ENCODE measurements at places on chromosomes 12 and 14.

DNA sequence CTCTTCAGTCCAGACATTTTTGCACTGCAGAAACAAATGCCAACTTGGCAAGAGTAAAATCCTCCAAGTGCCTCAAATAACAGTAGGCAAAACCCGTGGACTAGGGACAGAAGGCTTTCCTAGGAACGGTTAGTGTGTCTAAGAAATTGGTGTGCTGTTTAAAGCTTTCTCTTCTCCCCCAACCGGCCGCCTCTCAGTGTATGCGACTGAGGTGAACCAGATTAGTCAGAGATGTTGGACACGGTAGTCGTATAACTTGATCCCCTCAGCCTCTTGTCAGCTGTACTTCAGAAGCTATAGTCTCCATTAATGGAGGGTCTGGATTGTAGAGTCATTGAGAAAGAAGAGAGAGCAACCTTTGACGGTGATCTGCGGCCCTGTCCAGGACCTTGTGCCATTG lies 21.7 kb downstream of the PPFIBP1 start:
- no peak for DNase-seq

- DNase-seq, result no peak
Measured at GRCh38 chr12:23376238-23376637, 573.2 kb downstream of the SOX5 start.

GRCh38 chr12:57584690-57585089 lies 6.3 kb upstream of the PIP4K2C start:
- no peak for DNase-seq

GRCh38 chr14:25406818-25407217 lies 356.9 kb upstream of the STXBP6 start:
- DNase-seq, result no peak

GRCh38 chr12:47080725-47081502 lies 1.2 kb upstream of the AMIGO2 start:
- DNase-seq, result no peak

DNA sequence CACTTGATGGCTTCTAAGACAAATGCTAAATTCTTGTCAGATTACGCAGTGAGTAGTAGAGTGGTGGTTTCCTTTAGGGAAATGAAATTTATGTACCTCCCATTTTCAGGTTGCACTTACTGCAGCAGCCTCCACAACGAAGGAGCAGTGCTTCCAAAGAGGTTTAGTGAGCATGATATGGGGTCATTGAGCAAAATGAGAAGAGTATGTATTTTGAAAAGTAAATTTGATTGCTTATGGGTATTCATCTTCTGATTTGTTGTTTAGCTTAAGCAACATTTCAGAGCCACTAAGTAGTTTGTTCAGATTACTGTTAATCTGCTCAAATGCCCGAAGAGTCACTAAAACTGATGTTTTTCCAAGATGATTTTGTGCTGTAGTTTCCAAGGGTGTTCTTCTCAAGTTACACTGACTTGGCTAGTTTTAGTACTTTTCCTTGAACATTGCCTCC lies 493.6 kb downstream of the PCNX1 start:
- no peak for DNase-seq

DNA sequence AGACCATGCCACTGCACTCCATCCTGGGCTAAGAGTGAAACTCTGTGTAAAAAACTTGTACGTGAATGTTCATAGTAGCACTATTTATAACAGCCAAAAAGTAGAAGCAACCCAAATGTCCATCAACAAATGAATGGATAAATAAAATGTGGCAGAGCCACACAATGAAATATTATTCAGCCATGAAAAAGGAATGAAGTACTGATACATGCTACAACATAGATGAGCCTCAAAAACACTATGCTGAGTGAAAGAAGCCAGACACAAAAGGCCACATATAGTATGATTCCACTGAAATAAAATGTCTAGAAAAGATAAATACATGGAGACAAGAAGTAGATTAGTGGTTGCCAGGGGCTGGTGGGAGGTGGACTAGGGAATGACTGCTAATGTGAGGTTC lies 72.8 kb downstream of the KSR2 start:
- no peak for DNase-seq

DNA sequence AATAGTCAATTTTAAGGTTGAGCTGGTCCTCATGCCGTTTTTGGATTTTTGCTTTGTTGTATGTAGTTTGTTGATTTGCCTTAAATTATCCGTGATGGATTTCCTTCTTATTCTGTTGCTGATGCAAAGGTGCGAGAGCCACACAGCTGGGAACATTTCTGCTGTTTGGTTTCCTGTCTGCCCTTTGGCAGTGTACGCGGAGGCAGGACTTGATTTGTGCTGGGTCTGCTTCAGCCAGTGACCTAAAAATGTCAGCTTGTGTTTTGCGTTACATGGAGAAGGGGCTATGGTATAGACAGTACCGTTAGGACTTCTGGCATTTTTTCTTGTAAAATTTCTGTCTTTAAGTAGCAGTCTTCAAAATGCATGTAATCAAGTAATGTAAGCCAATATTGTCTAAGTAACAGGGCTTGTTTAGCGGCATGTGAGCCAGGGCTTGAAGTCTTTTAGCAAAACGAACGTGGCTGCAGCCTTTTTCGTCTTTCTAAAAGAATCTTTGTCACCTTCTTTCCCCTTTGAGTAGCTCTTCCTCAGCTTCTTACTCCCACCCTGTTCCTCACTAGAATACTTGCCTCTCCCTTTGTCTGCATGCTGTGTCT lies 18.2 kb upstream of the RD3L start:
- DNase-seq, result no peak

DNA sequence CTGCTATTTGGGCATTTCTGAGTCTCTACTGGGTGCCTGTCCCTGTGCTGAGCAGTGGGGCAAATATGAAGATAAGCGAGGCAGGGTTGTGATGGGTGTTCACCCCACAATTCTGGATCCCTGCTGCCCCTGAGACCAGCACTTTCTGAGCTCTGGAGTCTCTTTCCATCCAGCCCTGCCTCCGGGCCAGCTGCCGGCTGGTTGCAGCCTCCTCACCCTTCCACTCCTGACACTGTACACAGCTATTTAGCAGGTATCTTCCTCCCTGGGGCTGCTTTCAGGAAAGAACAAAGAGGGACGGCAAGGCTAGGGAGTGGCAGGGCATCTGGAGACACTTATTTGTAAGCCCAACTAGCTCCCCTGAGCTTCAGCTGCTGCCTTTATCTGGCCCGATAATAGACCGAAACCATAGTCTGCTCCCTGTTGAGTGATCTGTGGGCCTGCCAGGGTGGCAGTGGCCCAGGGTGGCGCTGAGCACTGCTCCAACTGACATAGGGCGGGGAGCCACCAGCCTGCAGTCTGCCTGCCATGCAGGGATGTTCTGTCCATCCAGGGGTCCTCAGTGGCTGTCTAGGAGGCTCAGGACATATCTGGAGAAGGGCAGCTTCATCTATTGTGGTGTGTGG lies 7.6 kb upstream of the KRT80 start:
- DNase-seq, result no peak

DNA sequence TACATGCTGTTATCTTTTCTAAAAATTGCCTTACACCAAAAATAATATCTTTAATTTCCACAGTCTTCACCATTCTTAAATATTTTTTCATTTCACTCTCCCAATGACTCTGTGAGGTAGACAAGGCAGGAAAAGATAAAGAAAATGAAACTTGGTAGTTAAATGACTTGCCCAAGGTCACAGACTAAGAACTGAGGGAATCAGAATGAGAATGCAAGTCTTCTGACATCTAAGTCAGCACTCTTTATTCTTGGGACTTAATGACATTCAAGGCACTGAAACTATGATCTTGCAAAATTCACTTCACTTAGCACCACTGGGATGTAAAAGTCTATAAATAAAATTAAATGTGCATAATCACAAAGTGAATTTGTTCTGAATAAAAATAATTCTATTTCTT lies 104.5 kb downstream of the SLC2A13 start:
- no peak for DNase-seq

DNA sequence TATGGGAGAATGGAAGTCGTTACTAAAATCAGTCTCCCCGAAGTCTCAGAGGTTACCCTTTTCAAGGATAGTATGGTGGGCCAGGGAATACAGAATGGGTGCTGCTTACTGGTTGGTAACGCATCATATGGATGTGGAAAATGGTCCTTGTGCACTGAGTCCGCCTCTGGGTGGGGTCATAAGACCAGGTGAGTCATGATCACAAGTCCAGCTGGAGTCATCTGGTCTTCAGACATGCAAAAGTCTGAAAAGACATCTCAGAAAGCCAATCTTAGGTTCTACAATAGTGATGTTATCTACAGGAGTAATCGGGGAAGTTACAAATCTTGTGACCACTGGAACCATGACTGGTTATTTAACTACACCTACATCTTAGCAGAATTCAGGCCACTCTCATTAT lies 71.9 kb upstream of the TCL1B start:
- DNase-seq, result no peak

- no peak for DNase-seq
Measured at GRCh38 chr12:101826766-101827368, 3.9 kb downstream of the GNPTAB start.

DNA sequence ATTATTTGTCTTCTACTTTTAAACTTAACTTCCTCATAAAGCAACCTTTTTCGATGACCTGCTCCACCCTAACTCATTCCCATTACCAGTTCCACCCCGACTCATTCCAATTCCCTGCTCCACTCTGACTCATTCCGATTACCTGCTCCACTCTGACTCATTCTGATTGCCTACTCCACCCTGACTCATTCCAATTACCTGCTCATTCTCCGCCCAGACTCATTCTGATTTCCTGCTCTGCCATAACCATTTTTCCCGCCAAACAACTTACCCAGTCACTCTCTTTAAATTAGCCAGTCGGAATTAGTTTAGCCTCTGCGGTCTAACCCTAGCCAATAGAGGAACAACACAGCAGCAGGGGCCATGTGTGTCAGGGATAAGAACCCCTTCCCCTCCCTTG lies 249.1 kb downstream of the DPY19L2 start:
- no peak for DNase-seq

- no peak for DNase-seq
Measured at GRCh38 chr12:63276537-63277365, 125.8 kb upstream of the AVPR1A start.

- DNase-seq, result no peak
Measured at GRCh38 chr12:5438671-5439200, 6.8 kb downstream of the NTF3 start.

GRCh38 chr12:3579446-3580093 lies 88.6 kb downstream of the PRMT8 start:
- no peak for DNase-seq

GRCh38 chr12:10115311-10115710 lies 14.7 kb downstream of the CLEC7A start:
- no peak for DNase-seq

DNA sequence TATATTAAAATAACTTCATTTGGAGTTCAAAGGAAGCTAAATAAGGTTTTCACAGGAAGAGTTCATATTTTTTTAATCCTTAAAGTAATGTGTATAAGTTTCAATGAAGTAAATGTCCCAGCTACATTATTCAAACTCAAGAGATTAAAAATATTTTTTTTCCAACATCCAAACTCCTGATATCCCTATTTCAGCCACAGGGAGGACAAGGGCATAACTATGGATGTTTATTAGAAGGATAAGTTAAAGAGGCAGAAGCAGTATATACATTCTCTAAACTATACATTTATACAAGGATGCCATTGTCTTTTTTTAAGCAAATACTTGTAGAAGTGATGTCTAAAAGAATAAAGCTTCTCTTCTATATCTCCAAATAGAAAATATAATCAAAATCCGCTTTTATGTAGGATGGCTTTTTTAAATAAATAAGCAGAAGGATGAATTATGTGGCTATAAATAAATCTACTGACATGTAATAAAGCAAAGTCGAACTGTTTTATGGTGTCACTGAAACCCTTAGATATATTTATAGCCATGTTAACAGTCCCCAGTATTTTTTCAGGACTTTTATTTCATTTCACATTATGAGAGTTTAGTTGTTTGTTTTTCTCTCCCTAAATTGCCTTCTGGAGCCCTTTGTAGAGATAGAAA lies 936.5 kb downstream of the DIO2 start:
- no peak for DNase-seq

DNA sequence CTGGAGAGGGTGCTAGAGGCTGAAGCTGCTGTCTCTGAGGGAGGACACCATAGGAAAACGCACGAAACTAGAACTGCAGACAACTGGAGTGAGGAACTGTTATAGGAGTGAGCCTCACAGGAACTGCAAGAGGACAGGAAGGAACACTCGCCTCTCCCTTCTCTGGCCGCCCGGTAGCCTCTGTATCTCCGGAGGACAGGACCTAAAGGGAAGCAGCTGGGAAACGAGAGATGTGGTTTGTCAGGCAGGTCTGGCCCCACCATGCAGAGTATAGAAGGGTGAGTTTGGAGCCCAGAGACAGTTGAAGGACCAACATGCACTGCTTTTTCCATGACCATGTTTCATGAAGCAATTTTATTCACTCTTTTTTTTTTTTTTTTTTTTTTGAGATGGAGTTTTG lies 127.3 kb downstream of the EFCAB11 start:
- no peak for DNase-seq

- DNase-seq, result no peak
Measured at GRCh38 chr12:27193854-27194544, 50.1 kb upstream of the STK38L start.

- peak; percentile 53 for DNase-seq
Measured at GRCh38 chr12:108611884-108612415, 14.1 kb upstream of the TMEM119 start.

DNA sequence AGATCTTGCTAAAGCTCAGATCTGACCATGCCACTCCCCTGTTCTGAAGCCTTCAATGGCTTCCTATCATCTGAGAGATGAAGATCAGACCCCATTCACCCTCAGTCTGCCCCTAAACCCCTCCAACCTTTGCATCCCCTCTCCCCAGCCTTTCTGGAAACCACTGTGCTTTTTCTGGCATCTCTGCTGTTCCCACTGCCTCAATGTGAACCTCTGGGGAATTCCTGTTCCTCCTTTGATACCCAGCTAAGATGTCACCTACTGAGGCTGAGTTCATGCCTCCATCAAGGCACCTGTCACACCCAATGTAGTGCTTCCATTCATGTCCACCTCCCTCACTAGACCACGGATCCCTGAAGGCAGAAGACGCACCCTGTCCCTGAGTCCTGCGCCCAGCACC lies 19.3 kb downstream of the CYP46A1 start:
- no peak for DNase-seq

DNA sequence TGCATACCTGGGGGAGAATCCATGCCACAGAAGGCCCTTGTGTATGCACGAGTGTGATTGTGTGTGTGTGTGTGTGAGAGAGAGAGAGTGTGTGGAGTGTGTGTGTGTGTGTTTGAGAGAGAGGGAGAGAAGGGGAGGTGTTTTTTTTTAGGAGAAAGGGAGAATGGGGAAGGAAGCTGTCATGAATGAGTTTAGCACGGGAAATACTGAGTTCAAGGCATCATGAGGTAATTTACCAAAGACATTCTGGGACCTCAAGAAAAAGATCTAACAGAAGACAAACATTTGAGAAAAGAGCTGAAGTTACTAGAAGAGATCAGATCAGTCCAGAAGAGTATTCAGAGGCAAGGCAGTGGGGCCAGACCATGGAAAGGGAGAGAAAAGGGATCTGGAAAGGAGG lies 157.1 kb downstream of the TTC7B start:
- DNase-seq, result no peak

DNA sequence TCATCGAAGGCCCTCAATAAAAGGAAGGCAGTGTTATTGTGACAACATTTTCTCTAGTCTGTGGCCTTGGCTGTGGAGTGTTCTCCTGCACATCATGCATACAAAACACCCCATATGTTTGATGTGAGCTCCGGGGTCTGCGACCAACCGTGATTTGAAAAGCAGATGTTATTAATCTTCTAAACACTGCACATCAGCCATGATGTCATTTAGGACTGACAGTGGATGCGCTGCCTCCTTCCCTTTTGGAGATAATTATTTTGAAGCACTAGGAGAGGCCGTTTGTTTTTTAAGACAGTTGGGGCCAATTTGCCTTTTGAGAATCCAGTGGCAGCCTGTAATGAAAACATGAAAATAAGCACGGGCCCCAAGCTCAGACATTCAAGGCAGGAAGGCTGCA lies 1041.6 kb downstream of the BCL11B start:
- DNase-seq, result no peak

- no peak for DNase-seq
Measured at GRCh38 chr14:64953310-64953654, 10.7 kb upstream of the GPX2 start.

All from stimulated activated CD8-positive, alpha-beta memory T cell treated with anti-CD3 and anti-CD28 coated beads, Interleukin-15, amount 100 ng/mL, for 4 hours (primary cell).